ENCODE measurements at places on chromosomes 5 and 9. TPM values are rescaled to one million over a fixed set of nuclear protein-coding genes. Genes with fewer than 3 reads are reported as not detected.

The SEMA6A gene
- 33.3 TPM for total RNA-seq

The NUP155 gene
- 17.1 TPM for total RNA-seq

The TEX48 gene
- not detected for total RNA-seq

The TAF11L3 gene
- not detected for total RNA-seq

The CEP78 gene
- total RNA-seq: 12.1 TPM

- H3K27me3 ChIP-seq: no peaks in the 10 kb centered on the region
- no peaks in the 10 kb centered on the region for H3K36me3 ChIP-seq
- H3K27ac ChIP-seq: no peak overlapping the region
- H3K4me3 ChIP-seq: no peak overlapping the region
- no peak for DNase-seq
Measured at GRCh38 chr5:150762211-150762610, 3.4 kb upstream of the DCTN4 start.

GRCh38 chr9:34176089-34176488 lies 2.8 kb upstream of the UBAP1 start:
- DNase-seq: no peak
- H3K27ac ChIP-seq: no peak overlapping the region
- H3K36me3 ChIP-seq: no peaks in the 10 kb centered on the region
- no peaks in the 10 kb centered on the region for H3K27me3 ChIP-seq
- H3K4me3 ChIP-seq: no peak overlapping the region

- no peak overlapping the region for H3K27ac ChIP-seq
- H3K4me3 ChIP-seq: no peak overlapping the region
- H3K36me3 ChIP-seq: no peaks in the 10 kb centered on the region
- no peaks in the 10 kb centered on the region for H3K27me3 ChIP-seq
Measured at GRCh38 chr9:13805546-13805945, 508.4 kb downstream of the NFIB start.

- H3K27me3 ChIP-seq: no peaks in the 10 kb centered on the region
- H3K36me3 ChIP-seq: no peaks in the 10 kb centered on the region
- no peaks in the 10 kb centered on the region for H3K4me1 ChIP-seq
- no peak for DNase-seq
Measured at GRCh38 chr9:13841746-13842462, 472.0 kb downstream of the NFIB start.

DNA sequence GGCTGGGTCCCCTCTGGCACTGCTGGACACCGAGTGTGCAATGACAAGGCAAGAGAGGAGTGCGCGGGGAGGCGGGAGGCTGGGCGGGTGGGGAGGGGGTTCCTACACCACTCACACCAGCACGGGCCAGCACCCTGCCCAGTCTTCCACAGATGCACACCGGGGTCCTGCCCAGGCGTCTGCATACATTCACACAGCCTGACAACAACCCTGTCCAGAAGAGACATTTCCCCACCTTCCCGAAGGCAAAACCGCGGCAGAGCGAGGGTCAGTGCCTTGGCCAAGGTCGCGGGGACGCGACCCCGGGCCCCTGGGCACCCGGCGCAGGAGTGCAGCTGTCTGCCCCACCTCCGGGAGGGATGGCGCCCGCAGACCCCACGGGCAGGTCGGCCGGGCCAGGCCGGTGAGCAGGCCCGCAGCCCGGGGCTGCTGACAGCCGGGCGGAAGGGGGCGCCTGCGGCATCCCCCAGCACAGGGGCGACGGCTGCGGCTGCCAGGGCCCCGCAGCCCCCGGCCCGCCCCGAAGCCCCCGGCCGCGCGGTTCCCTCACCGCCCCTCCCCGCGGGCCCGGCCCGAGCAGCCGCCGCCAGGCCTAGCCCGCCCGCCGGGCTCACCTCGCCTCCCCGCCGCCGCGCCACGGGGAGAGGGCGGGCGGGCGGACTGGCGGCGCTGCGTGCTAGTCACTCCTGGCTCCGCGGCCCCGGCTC lies 496 bp downstream of the MAPK9 start:
- H3K4me3 ChIP-seq: peak overlapping the region; percentile 65
- peaks cover 4% of the 10 kb centered on the region for H3K36me3 ChIP-seq
- DNase-seq: peak; percentile 73
- H3K4me1 ChIP-seq: peaks cover 17% of the 10 kb centered on the region

- no peaks in the 10 kb centered on the region for H3K36me3 ChIP-seq
- no peak overlapping the region for H3K4me3 ChIP-seq
- DNase-seq: no peak
- no peak overlapping the region for H3K27ac ChIP-seq
- H3K4me1 ChIP-seq: no peaks in the 10 kb centered on the region
Measured at GRCh38 chr9:72203205-72203803, 54.1 kb downstream of the GDA start.

GRCh38 chr5:178730940-178731265 lies 444 bp upstream of the ZNF354A start:
- H3K27ac ChIP-seq: no peak overlapping the region
- no peak for DNase-seq
- peaks cover 13% of the 10 kb centered on the region for H3K36me3 ChIP-seq
- peaks cover 4% of the 10 kb centered on the region for H3K4me1 ChIP-seq

DNA sequence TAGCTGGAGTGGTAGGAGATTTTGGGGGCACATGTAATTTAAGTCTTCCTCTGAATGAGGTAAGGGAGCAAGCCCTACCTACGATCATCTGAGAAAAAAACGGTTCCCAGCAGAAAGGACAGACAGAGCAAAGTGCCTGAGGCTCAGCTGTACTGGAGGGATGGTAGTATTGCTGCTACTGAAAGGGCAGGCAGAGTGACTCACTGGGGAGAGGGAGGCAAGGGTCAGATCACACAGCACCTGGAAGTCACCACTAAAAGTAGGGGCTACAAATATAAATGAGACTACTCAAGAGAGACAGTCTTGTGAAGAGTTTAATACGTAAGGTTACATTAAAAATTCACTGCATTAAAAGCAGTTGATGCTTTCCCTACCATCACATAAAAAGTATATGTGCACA lies 75.9 kb downstream of the NFIB start:
- H3K36me3 ChIP-seq: no peaks in the 10 kb centered on the region
- H3K4me1 ChIP-seq: peaks cover 18% of the 10 kb centered on the region
- peak overlapping the region; percentile 39 for H3K27ac ChIP-seq
- no peak overlapping the region for H3K4me3 ChIP-seq

GRCh38 chr9:82022121-82022520 lies 33.5 kb downstream of the SPATA31D1 start:
- DNase-seq: no peak
- no peaks in the 10 kb centered on the region for H3K27me3 ChIP-seq
- H3K27ac ChIP-seq: no peak overlapping the region
- no peaks in the 10 kb centered on the region for H3K36me3 ChIP-seq

GRCh38 chr5:16866273-16866672 lies 69.8 kb downstream of the MYO10 start:
- DNase-seq: no peak
- peak overlapping the region; percentile 15 for H3K27ac ChIP-seq
- no peaks in the 10 kb centered on the region for H3K36me3 ChIP-seq
- peaks cover 33% of the 10 kb centered on the region for H3K4me1 ChIP-seq
